ENCODE measurements at places on chromosomes 16 and 17.
A peak's percentile ranks its signal among the peaks of the same experiment; 100 is the strongest.

DNA sequence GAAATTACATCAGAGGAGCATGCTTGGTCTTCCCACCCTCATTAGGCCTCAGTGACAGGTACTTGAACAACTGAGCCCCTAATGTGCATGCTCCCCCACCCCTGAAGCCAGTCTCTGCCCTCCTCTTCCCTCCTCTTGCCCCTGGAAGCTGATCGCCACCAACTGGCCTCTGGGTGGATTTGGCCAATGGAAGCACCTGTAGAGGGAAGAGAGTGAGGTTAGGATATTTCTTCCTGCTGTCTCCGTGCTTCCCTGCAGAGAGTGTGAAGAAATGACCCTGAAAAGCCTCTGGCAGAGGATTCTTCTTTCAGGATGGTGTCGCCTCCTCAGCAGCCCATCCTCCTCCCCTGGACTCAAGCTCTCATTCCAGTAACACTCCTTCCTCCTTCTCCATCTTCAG is 5.9 kb upstream of the CBLN1 start:
- no peak for DNase-seq

DNA sequence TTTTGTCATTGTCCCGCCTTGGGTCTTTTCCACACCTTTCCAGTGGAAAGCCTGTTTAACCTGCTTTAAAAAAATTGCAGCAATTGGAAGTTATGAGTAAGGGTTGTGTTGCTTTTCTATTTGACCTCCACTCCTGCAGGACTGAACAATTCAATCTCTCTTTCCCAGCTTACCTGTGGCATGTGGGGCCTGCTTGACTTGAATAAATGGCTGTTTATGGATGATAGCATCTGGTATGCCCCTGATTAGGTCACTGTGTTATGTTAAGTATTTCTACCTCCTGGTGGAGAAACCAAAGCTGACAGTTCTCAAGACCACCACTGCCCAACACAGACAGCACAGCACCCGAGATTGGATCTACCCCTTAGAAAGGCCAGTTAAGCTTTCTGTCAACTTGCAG is 64.8 kb upstream of the NOG start:
- DNase-seq = no peak

DNA sequence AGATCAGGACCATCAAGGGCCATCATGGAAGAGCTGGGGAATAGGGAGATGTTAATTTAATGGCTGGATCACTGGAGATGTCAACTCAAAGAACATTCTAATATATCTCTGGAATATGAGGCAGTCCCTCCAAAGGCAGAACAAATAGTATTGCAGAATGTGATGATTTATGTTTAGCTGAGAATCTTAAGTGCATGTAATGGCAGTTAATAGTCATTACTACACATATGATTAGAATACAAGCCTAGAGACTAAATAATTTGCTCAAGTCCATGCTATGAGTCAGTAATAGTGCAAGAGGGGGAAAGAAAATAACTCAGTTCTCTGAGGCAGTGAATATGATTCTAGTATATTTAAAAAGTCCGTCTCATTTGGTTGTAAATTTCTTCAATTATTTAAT is 32.3 kb downstream of the SNTB2 start:
- no peak for DNase-seq

DNA sequence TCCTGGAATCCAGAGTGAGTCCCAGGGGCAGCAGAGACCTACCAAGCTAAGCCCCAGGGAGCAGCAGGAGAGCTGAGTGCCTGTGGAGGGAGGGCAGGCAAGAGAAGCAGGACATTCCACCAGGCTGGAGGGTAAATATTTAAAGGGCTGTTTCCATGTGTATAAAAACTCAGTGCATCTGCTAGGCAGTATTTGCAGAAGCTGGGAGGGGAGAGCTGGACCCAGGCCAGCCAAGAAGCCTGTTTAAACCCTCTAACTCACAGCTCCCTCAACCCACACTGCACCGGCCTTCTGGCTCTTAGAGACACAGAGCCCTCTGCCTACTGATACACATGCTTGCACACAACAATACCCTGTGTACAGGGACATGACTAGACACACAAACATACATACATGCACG is 22.5 kb upstream of the TMEM132E start:
- no peak for DNase-seq

- no peak for DNase-seq
Measured at GRCh38 chr16:69236319-69236718, 49.4 kb downstream of the SNTB2 start.

GRCh38 chr17:71845337-71845736 is 275.5 kb upstream of the SOX9 start:
- DNase-seq = no peak

DNA sequence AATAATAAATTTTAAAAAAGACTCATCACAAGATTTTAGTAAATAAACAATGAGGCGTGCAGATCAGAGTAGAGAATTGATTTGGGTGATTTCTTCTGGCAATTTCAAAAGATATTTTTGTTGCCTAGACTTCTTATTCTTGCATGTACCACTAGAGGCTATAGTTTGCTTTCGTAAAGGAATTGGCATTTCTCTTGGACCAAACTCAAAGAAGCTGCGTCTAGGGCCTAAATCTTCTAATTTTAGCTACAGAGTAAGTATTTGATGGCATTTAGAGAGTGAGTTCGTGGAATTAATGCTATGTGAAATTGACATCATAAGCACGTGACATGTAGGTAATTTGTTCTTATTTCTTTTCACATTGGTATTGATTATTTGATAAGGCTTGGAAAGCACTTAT is 24.4 kb upstream of the ABCC11 start:
- DNase-seq = no peak

- no peak for DNase-seq
Measured at GRCh38 chr16:71426880-71427615, 14.8 kb downstream of the TLE7 start.

DNA sequence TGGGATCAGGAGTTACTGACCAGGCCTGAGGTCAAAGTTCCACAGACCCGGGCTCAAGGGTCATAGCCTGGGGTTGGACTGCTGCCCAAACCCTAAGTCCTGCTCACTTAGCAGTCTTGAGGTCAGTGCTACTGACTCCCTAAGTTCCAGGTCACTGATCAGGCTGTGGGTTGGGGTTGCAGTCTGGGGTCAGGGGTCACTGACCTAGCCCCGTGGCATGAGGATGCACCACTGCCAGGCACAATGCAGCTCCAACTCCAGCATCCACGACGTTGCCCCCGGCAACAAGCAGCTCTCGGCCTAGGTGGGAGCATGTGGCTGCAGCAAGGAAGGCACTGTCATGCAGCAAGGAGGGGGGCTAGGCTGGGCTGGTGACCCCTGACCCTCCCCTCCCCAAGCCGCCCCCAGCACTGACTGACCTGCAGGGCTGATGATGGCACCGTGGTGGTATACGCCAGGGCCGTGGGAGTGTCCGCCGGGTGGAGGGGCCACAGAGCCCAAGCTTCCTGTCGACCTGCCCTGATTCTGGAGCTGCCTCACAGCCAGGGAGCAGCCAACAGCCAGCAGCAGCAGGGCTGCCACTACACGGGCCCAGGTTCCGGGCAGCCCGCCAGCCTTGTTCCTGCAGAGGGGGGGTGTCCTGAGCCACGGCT is 1.1 kb downstream of the GGT6 start:
- DNase-seq = no peak

DNA sequence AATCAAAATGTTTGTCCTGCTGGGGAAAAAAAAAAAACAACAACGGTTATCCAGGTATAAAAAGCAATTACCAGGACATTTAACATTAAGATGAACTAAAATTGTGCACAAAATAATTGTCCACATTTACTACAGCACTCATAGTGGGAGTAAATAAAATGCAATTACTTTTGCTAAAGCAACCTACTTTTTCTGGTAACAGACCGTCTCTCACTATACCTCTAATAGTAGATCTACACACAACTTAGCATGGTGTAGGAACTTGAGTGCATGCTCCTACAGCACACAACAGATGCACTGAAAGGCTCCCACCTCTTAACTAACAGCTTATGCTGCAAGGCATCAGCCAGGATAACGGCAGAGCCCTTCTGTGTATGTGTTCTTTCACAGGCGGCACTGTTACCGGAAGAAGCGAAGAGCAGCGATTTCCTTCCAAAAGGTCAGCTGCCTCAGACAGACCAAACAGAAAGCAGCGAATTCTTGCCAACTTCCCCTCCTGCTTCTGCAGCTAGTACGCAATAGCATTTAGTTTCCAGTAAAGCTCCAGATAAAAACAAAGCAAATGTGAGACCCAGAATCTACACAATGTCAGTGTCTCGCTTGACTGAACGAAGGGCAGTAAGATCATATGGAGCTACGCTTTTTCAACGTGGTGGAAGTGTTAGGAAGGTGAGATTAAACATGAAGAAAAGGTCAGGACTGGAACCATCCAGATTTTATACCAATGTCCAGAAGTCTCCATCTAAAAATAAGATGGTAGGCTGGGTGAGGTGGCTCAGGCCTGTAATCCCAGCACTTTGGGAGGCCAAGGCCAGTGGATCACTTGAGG is 27.6 kb downstream of the STAT5B start:
- no peak for DNase-seq

DNA sequence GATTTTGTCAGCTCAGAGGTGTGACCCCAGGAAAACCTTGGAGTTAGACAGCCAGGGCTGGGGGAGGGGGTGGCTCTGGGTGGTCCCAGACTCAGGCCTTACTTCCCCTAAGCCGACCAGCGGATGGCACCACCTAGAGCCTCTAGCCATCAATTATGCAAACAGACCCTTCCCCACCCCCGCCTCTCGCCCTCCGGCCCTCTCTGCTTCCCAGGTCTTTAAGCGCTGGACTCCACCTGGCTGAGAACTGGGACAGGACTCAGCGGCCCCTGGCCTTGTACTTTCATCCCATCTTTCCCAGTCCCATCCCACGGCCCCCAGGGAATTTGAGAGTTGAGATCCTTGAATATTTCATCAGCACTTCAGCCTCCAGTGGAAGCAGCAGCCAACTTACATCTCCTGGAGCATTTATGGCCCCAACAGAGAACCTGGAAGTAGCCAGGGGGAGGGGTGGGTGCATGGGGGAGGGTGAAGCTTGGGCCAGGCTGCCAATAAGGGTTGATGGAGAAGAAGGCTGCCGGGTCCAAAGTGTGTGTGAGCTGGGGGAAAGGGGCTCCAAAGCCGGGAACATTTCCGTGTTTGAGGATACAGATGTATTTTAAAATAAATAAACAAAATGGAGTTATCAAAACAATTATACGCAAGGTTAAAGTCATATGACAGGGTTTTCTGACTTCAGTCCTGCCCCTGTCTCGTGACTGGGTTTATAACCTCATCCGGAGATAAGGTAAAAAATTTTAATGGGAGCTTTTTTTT is 7.5 kb upstream of the JUP start:
- DNase-seq = no peak

DNA sequence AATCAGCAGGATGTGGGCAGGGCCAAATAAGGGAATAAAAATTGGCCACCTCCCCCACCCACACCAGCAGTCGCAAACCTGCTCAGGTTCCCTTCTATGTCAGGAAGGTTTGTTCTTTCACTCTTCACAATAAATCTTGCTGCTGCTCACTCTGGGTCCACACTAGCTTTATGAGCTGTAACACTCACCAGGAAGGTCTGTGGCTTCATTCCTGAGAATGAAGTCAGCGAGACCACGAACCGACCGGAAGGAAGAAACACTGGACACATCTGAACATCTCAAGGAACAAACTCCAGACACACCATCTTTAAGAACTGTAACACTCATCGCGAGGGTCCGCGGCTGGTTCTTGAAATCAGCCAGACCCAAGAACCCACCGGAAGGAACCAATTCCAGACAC is 115.5 kb upstream of the TBX2 start:
- DNase-seq = peak; percentile 58

- no peak for DNase-seq
Measured at GRCh38 chr16:23282568-23282967, 19.5 kb upstream of the SCNN1B start.

DNA sequence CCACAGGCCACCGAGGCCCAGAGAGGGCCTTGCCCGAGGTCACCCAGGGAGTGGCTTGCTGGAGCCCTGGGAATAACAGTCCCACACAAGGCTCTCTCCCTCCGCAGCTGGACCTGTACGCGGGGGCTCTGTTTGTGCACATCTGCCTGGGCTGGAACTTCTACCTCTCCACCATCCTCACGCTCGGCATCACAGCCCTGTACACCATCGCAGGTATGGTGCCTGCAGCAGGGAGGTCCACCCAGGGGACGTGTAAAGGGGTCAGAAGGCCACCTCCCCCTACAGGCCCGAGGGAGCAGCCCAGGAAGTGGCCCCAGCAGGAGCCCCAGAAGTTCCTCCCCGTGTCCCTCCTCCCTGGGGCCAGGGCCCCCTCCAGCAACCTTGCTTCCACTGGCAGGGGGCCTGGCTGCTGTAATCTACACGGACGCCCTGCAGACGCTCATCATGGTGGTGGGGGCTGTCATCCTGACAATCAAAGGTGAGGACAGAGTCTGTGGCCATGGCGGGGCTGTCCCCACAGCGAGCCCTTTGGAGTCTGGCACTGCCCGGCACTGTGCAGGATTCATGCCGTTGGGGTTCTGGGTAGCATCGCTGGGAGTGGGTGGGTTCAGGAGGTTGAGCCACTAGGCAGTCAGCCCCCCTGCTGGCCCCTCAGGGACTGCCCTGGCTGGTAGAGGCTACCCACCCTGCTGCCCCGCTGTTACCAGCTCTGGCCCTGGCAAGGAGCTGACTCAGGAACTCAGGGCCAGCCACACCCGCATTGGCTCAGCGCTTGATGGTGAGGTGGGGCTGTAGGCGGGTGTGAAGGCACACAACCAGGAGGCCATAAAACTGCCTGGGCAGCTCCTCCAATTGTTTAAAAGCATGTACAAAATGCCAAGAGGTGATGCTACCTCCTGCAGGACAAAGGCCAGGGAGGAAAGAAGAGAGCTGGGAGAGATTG is 17.3 kb downstream of the SLC5A10 start:
- DNase-seq = peak; percentile 84

DNA sequence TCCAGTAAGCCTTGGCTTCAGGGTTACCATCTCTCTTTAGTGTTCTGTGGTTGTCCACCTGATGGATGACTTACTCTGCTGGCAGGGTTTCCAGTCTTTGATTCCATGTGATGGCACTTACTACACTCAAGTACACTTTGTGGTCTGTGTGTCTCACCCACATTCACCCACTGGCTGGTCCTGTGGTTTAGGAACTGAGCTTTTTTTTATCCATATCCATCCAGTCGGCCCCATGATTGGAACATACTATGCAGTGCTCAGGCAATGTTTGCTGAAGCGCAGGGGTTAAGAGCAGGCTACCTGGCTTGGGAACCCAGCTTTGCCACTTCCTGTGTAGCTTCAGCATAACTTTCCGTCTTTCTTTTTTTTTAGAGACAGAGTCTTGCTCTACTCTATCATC is 2.8 kb upstream of the FUS start:
- DNase-seq = peak; percentile 58

- no peak for DNase-seq
Measured at GRCh38 chr17:73142872-73143381, 21.9 kb upstream of the SSTR2 start.

DNA sequence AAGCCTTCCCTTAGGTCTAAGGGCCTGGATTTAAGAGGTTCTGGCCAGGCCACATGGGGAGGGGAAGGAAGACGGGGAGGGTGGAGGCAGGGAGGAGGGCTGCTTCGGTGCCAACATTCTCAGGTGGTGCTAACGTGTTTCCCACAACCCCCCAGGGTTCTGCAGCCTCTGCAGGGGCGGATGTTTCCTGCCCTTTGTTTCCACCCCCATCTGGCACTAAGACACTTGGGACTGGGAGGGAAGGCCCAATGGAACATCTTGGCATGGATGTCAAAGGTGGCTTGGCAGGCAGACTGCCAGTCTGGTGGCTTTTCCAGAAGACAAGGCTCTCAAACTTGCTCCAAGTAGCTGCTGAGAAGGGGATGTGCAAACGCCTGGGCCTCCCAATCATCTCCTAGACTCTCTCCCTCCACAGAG is 12.7 kb downstream of the HIC1 start:
- no peak for DNase-seq
